ENCODE measurements at places on chromosomes 6 and 20. TPM values are rescaled to one million over a fixed set of nuclear protein-coding genes. Genes with fewer than 3 reads are reported as not detected.

Gene WFDC5
- not detected for total RNA-seq

Gene DNAH8
- not detected for total RNA-seq

Gene ADA
- total RNA-seq, result 6.3 TPM

Gene CLVS2
- total RNA-seq, result under 0.01 TPM
